Cerebellum (tissue), 4 donors: ENCODE measurements at places on chromosomes 7 and 10.

GRCh38 chr10:47248386-47249090 lies 51.5 kb upstream of the GDF10 start:
- no peak for DNase-seq

DNA sequence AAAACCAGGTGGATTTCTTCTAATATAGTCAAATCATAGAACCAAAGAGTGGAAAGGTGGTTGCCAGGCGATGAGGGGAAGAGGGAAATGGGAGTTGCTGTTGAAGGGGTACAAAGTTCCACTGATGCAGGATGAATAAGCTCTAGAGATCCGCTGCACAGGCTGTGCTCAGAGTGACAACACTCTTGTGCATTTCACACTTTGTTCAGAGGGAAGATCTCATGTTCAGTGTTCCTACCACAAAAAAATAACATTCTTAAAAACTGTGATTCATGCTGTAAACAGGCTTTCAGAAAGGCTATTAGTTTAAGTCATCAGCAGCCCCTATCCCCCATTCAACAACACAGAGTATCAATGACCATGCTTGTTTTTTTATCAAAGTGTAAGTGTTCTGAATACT lies 213.8 kb downstream of the COBL start:
- DNase-seq: no peak

- no peak for DNase-seq
Observed at GRCh38 chr7:55423277-55423711, 58.2 kb downstream of the LANCL2 start.

GRCh38 chr7:106613848-106614560 lies 47.0 kb downstream of the CCDC71L start:
- DNase-seq: no peak

DNA sequence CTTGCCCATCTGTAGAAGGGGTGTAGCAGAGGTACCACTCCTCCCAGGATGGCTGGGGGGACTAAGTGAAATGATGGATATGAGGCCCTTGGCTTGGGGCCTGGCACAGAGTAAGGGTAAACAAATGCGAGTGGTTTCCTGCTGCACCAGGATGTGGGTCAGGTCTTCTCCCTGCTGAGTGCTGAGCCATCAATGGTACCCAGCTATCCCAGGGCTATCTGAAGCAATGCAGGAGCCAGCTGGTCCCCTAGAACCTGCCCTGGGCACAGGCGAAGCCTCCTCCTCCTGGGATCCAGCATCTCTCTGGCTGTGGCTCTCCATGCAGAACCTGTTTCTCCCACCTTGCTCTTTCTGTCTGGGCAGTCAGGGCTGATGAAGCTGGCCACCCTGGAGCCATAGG lies 20.9 kb upstream of the GOLGA7B start:
- no peak for DNase-seq

GRCh38 chr7:136174477-136175125 lies 197.4 kb upstream of the MTPN start:
- no peak for DNase-seq
